Left colon (tissue), 2 donors: ENCODE measurements at places on chromosomes 12 and 14.

DNA sequence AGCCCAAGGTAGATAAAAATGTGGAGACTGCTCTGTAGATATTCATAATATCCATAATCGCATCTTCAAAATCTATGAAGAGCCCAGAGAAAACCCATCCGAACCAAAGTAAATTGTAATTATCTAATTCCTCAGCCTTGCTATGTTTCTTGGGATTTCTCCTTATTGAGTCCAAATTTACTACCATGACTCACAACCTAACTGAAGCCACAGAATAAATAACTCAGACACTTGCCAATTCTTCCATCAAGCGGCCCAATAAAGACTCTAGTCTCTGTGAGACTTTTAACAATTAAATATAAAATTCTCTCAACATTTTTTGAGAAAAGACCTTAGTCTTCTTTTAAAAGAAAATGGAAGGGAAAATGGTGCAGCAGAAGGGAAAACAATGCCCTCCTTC is 409.8 kb downstream of the DAD1 start:
- DNase-seq, result no peak

GRCh38 chr12:97877404-97877803 is 414.8 kb downstream of the RMST start:
- no peak for DNase-seq

- DNase-seq, result no peak
These were observed 24.0 kb upstream of the EVL start for GRCh38 chr14:100041271-100041670.

- no peak for DNase-seq
These were observed 81.4 kb downstream of the NTN4 start for GRCh38 chr12:95709152-95709551.

- no peak for DNase-seq
These were observed 72.5 kb upstream of the MYL2 start for GRCh38 chr12:110992909-110993308.

- DNase-seq, result no peak
These were observed 93.5 kb downstream of the PPP1R12A start for GRCh38 chr12:79841248-79841877.

DNA sequence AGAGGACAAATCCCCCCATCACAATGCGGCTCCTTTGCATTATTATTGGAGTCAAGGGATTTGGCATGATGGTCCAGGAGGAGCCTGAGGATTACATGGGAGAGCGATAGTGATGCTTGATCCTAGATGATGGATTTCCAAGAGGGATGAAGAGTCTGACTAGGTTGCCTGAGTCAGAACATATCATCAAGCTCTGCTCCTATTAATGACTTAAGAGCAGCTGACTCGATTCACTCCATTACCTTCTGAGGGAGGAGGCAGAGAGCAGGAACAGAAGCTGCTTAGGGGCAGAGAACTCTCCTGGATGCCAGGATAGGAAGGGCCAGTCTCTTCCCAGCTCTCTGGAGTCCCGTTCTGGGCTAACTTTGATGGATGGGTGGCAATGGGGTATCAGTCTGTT is 54.0 kb upstream of the CISTR start:
- no peak for DNase-seq

DNA sequence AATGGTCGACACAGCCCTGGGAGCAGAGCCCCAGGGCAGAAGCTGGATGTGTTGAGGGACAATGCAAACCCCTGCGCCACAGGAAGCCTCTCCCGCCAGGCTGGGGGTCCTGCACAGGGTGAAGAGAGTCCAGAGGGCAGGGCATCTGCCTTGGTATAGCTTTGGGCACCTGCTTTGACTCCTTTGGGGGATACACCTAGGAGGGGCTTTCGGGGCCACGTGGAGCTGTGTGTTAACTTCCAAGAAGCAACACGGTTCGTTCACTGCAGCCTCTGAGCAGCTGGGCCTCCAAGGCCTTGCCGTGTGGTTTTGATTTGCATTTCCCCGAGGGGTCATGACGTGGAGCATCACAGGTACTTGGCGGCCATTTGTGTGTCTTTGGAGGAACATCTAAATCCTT is 5.8 kb upstream of the PUS1 start:
- DNase-seq, result peak; percentile 34

DNA sequence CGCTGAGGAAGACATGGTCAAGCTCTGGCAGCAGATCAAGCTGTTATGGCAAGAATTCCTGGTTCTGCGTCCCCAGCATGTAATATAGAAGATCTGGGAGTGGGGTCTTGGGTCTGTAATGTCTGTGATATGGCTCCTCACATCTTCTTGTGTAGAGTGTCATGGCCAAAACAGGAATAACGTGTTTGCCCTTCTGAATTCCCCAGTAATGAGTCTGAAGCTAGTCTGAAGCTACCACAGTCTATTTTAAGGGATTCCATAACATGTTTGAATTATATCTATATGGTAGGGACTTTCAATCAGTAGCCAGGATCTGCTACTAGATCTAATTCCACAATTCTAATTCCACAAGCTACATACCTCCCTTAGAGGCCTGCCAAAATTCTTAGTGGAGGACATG is 31.4 kb upstream of the SOX5 start:
- no peak for DNase-seq

DNA sequence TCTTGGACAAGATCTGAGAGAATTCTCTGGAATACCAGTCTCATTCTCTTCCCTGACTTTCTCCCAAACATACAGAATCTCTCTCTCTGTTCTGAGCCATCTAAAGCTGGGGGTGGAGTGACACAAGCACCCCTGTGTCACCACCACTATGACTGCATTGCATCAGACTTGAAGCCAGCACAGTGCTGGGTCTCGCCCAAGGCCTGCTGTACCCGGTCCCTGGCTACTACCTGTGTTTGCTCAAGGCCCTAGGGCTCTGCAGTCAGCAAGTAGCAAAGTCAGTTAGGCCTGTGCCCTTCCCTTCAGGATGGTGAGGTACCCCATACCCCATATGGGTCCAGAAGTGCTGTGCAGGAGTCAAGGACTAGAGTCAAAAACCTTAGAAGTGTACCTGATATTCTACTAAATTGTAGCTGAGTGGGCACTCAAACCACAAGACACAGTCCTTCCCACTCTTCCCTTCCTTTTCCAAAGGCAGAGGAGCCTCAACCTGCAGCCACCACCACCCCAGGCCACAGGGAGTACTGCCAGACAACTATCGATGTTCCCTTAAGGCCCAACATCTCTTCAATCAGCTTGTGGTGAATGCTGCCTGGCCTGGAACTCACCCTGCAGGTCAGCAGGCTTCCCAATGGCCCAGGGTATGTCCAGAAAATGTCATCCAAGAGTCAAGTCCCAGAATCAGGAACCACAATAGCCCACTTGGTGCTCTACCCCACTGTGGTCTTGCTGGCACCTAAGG is 21.2 kb upstream of the RDH16 start:
- no peak for DNase-seq

- DNase-seq, result no peak
These were observed 45.0 kb downstream of the AMN start for GRCh38 chr14:102967506-102967795.

GRCh38 chr12:130715998-130716968 is at the start of gene RIMBP2:
Gene RIMBP2, minus strand, starts transcription at chr12:130716299. Its CDS starts 237,286 bp downstream, at chr12:130479013.
- no peak for DNase-seq

- no peak for DNase-seq
These were observed 54.2 kb upstream of the PTHLH start for GRCh38 chr12:28026701-28027100.

GRCh38 chr12:68675101-68675842 is 11.5 kb upstream of the NUP107 start:
- DNase-seq, result peak; percentile 33

- DNase-seq, result no peak
These were observed 4.1 kb upstream of the SERPINA1 start for GRCh38 chr14:94392510-94392935.

- no peak for DNase-seq
These were observed 12.6 kb downstream of the GPR65 start for GRCh38 chr14:88017535-88017934.

- DNase-seq, result no peak
These were observed 65.0 kb downstream of the HMGA2 start for GRCh38 chr12:65889144-65889880.

GRCh38 chr14:69713209-69713781 is 53.6 kb upstream of the SRSF5 start:
- DNase-seq, result peak; percentile 57

DNA sequence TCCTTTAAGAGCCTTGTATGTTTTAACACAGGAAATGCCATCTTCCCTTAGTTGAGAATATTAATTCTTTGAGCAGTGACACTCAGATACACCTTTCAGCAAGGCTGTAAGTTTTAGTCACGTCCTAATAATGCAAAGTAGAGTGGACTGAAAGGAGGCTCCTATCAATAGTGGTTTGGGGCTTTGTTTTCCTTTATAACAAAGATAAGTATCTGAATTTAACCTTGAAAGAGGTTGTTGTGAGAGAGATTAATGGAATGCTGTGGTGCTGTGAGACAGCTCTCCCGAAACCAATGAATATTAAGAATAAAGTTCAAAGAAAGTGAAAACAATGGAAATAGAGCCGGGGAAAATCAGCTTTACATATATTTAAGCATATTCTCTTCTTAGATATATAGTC is 259.6 kb downstream of the ERC1 start:
- DNase-seq, result no peak

GRCh38 chr14:90274808-90275457 is 18.6 kb downstream of the PSMC1 start:
- DNase-seq, result no peak

DNA sequence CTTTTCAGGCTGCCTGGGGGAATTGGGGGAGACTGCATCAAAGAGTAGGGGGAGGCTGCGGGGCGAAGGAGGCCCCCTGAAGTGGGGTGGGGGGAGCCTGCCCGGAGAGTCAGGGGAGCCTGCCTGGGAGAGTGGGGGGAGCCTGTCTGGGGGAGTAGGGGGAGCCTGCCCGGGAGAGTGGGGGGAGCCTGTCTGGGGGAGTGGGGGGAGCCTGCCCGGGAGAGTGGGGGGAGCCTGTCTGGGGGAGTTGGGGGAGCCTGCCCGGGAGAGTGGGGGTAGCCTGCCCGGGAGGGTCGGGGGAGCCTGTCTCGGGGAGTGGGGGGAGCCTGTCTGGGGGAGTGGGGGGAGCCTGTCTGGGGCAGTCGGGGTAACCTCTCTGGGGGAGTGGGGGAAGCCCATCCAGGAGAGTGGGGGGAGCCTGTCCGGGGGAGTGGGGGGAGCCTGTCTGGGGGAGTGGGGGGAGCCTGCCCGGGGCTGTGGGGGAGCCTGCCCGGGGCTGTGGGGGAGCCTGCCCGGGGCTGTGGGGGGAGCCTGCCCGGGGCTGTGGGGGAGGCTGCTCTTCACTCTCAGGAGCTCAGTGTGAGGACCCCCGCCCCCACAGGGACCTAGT is 6.5 kb upstream of the DEGS2 start:
- DNase-seq, result no peak

DNA sequence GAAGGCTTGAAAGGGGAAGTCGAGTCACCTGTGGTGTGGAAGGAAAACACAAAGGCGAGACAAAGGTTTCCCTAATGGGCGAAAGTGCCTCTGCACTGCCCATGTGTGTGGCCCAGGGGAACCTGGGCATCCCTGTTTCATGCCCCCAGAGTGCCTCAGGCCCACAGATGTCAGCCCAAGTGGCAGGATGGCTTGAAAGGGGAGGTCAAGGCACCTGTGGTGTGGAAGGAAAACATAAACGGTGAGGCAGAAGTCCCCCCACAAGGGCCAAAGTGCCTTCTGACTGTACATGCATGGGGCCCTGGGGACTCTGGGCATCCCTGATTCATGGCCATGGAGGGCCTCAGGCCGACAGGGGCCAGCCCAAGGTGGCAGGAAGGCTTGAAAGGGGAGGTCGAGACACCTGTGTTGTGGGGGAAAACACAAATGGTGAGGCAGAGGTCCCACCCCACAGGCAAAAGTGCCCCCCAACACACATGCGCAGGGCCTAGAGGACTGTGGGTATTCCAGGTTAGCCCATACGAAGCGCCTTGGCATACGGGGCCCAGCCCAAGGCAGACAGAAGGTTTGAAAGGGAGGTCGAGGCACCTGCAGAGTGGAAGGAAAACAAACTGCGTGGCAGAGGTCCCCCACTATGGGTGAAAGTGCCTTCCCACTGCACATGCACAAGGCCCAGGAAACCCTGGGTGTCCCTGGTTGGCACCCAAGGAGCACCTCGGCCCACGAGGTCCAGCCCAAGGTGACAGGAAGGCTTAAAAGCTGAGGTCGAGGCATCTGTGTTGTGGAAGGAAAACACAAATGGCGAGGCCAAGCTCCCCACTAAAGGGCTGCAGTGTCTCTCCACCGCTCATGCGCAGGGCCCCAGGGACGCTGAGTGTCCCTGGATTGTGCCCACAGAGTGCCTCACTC is 382.3 kb downstream of the ALG10 start:
- DNase-seq, result peak; percentile 0

DNA sequence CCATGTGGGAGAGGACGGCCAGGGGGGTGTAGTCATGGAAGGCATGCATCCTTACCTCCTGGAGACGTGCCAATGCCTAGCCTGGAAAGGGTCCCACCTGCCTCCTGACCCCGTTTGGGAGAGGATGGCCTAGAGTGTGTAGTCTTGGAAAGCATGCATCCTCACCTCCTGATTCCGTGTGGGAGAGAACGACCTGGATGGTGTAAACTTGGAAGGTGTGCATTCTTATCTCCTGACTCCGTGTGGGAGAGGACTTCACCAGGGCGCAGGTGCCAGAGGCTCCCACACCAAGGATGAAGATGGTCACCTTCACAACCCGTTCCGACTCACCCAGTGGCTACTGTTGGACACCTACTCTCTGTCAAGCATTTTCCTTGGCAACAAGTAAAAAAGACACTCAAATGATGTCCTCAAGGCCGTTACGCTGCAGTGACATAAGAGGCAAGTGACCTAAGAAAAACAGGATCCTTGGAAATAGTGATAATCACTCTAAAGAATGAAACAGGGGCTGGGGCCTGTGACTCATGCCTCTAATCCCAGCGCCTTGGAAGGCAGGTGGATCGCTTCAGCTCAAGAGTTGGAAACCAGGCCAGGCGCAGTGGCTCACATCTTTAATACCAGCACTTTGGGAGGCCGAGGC is 37.5 kb upstream of the FZD10 start:
- DNase-seq, result no peak

GRCh38 chr14:27945512-27945911 is 821.1 kb upstream of the FOXG1 start:
- DNase-seq, result no peak

- no peak for DNase-seq
These were observed 18.0 kb downstream of the SYNJ2BP start for GRCh38 chr14:70398706-70399431.

DNA sequence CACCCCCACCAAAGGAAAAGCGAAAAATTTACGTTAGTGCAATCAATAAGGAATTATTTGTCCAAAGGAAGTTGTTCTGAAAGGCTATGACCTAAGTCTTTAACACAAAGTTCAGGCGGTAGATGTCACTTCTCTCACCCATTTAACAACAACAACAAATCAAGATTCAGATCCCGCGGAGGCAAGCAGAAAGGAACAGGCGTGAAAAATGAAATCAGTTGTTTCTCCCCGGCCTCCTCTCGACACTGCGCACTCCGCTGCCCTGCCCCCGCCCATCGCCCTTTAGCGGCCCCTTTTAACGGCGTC is 1.4 kb downstream of the DENND5B start:
- DNase-seq, result no peak

GRCh38 chr12:2256453-2256852 is 203.7 kb downstream of the CACNA1C start:
- no peak for DNase-seq

- DNase-seq, result no peak
These were observed 13.1 kb upstream of the TMEM119 start for GRCh38 chr12:108610856-108611605.
